ENCODE measurements at places on chromosomes 5 and 9. TPM values are rescaled to one million over a fixed set of nuclear protein-coding genes. Genes with fewer than 3 reads are reported as not detected.

DNA sequence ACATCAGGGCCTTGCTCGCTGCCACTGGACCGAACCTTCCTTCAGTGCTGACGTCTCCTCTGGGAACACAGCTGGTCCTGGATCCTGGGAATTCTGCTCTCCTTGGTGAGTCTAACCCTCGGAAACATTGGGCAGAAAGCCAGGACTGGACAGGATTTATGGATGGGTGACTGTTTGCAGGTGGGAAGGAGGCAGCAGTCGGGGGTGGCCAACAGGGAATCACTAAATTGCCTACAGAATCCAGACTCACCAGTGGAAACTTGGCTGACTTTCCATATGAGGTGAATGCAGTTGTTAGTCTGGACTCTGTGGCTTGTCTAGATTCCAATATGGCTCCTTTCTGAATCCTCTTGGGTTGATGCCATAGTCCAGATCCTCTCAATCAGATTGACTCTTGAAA lies 203.1 kb downstream of the SAXO1 start:
- no peak for DNase-seq

DNA sequence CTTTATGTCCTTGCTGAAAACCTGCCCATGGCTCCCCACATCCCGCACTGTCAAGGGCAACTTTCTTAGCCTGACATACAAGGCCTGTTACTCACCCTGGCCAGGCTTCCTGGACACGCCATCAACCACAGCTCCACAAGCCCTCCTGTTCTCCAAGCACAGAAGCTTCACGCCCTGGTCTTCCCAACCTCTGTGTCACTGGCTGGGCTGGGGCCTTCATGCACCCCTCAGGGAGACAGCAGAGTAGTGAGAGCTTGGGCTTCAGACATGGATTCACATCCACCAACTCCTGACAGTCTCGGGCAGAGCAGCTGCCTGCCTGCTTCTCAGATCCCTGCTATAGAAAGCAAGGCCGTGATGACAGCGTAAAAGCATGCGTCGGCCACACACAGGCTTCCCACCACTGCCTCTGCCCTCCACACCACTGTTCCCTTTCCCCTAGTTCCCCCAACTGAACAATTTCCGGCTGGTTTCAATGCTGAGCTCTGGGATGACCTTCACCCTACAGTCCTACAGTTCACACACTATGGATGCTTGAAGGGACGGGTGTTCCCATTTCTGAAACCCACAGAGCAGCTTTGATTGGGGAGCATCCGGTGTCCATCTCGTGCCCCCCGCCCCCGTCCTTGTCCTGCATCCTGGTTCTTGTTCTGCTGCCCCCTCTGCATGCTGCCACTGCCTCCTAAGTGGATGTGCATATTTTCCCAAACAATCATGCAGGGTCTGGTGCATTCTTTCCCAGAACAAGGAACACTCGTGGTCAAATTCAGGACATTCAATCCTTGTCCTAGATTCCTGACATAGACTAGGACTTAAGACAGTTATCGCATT lies 33.4 kb upstream of the ADAMTS2 start:
- no peak for DNase-seq

GRCh38 chr5:177096162-177097015 lies 9.7 kb downstream of the FGFR4 start:
- DNase-seq = no peak

DNA sequence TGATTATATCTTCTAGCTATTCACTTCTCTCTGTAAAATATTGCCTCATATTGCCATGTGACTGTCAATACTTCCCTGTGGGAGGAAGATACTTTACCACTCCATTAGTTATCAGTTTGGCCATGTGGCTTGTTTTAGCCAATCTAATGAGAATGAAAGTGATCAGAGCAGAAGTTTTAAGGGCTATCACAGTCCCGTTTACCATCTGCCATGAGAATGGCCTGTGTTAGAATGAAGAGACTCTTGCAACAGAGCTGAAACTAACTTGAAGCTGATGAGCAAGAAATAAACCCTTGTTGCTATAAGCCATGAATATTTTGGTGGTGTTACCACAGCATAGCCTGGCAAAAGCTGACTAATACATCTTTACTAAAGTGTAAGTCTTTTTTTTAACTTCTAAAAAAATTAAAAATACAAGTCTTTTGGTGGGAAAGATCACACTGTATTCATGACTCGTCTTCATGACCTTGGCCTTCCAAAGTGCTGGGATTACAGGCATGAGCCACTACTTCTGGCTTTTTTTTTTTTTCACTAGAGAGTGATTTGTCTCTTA lies 68.0 kb upstream of the CTNNA1 start:
- no peak for DNase-seq

GRCh38 chr9:110531776-110532175 lies 47.8 kb downstream of the SVEP1 start:
- DNase-seq = peak; percentile 83

- no peak for DNase-seq
Observed at GRCh38 chr5:170132269-170132975, 26.7 kb downstream of the FOXI1 start.

DNA sequence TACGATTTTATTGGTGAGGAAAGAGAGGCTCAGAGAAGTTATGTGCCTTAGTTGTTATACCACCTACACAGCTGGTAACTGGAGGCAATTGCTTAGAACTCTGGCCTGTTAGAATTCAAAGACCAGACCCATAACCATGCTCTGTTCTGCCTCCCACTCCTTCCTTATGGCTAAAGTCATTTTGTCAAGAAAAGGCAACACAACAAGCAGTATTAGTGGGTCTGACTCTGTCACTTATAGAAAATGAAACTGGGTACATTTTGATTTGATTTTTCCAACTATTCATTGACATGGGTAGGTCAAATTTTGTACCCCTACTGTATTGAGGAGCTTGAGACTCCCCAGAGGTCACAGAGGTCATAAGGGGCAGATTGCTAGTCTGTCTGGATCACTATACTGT lies 44.5 kb upstream of the NR3C1 start:
- DNase-seq = no peak

DNA sequence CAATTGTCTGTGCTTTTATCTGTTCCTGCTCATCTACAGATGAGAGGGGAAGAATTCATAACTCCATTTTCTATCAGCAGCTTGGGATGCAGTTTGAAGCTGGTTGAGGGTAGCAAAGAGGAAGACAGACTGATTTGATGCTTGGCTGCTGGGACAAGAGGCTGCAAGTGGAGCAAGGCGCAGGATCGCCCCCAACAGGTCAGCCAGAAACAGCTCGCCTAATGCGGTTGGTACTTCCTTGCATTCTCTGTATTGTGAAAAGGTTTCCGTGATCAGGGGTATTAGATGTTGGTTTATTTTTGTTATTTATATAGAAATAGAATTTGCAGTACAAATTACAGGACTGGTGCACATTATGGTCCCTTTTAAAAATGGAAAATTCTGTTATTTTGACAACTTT lies 40.6 kb downstream of the ZNF883 start:
- no peak for DNase-seq

DNA sequence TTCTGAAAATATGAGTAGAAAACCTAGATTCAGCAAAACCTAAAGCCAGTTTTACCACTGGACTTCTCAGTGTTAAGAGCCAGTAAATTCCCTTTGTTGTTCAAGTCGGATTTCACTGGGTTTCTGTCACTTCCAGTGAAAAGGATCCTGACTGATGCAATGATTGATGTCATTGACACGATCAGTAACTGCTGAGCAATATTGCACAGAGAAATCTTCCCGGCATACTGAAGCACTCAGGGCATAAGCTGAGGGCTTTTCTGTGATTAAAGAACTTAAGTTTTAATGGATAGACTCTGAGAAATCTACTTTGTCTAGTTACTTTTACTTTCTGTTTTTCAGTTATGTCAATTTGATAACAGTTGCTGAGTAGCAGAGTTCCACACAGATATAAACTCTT lies 61.9 kb downstream of the DENND1A start:
- no peak for DNase-seq

GRCh38 chr5:74540622-74541021 lies 99.9 kb downstream of the ENC1 start:
- no peak for DNase-seq

DNA sequence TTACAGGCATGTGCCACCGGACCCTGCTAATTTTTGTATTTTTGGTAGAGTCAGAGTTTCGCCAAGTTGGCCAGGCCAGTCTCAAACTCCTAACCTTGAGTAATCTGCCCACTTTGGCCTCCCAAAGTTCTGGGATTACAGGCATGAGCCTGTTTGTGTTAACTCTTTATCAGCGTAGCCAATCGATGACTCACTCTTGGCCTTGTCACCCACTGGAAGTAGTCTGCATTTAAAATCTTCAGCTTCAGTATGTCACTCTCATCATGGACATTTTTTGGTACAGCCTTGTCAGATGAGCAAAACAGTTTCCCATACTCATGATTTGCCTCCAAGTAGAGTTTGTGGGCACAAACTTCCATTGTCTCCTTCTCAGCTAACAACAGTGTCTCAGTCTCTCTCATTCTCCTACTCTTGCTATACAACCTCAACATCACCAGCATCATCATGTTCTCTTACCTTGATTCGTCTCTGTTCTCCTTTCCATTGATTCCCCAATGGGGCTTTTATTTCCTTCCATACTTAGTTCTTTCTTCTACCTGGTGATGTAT lies 22.5 kb downstream of the MUSK start:
- DNase-seq = no peak

- DNase-seq = peak; percentile 30
Observed at GRCh38 chr9:85741095-85741874, 469 bp downstream of the AGTPBP1 start.

DNA sequence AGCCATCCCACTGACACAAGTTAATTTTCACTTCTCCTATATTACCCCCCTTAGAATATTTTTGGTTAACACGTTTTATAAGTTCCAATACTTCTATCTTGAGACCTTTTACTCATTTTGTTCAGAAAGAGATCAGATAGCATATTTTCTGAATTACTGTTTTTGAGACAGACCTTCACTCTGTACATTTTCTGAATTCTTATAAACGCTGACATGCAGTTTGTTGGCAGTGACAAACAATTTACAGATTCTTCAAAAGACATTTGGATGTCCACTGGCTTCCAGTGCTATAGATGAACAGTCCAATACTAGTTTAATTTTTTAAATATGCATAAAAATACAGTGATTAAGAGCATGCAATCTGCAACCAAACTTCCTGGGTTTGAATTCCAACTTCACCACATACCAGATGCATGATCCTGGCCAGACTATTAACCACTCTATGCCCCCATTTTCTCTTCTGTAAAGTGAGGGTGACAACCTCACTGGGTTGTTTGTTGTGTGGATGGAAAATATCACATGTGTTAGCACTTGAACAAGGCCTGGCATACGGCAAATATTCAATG lies 142.1 kb downstream of the AGTPBP1 start:
- no peak for DNase-seq

GRCh38 chr5:153974131-153974812 lies 64.4 kb downstream of the FAM114A2 start:
- peak; percentile 44 for DNase-seq

DNA sequence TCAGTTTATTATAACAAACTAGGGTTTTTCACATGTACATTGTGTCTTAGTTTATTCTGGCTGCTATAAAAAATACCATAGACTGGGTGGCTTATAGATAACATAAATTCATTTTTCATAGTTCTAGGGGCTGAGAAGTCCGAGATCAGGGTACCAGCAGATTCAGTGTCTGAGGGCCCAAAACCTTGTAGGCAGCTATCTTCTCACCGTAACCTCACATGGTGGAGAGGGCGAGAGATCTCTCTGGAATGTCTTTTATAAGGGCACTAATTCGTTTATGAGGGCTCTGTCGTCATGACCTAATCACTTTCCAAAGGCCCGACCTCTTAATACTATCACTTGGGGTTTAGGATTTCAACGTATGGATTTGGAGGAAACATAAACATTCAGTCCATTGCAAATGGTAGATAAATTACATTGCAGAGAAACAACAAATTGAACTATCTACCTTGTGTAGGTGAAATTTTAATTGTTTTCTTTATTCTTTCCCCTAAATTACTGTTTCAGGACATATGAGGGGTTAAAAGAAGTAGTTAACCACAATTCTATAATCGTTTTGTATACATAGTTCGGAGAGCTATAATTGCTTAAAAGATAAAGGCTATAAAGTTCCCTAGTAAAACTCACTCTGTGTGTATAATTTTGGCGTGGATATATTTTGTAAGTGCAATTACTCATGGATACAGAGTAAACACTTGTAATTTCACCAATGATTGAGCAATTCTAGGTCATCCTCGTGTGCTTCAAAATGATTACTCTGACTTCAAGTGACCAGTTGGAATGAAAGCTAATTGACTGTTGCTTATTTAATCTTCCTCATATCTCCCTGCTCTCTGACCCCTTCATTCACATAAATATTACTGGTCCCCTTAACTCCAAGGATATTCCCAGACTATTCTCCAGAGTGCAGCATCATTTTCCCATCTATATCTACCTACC lies 247.5 kb upstream of the TMEM161B start:
- DNase-seq = no peak

DNA sequence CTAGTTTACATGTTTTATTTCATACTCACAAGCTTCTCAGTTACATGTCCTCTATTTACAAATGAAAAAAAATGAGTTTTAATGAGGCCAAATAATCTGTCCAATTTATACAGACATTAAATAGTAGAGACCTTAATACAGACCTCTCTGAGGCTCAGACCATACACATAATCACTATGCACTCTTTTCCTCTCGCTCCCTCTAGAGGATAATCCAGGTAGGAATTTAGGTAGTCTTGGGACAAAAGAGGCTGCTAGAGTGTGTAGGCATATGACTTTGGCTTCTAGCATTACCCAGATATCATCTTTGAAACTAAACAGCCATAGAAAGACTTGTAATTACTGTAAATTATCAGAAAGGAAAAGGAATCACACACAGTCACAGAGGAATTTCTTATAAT lies 444.7 kb downstream of the HINT1 start:
- DNase-seq = no peak

- DNase-seq = no peak
Observed at GRCh38 chr5:153551537-153552079, 61.1 kb downstream of the GRIA1 start.

GRCh38 chr5:8057769-8058168 lies 188.8 kb downstream of the MTRR start:
- no peak for DNase-seq

- peak; percentile 45 for DNase-seq
Observed at GRCh38 chr5:139140591-139141071, 57.5 kb downstream of the SIL1 start.

GRCh38 chr9:107789001-107789700 lies 299.6 kb upstream of the KLF4 start:
- DNase-seq = no peak

- DNase-seq = no peak
Observed at GRCh38 chr9:127176631-127177030, 54.2 kb upstream of the ANGPTL2 start.

The SHISAL2B gene
- total RNA-seq = not detected

The THBS4 gene
- 4.9 TPM for total RNA-seq

The SLC34A3 gene
- total RNA-seq = not detected

The PCDHB13 gene
- total RNA-seq = 16.3 TPM

The WDR36 gene
- total RNA-seq = 36.2 TPM

The PANK3 gene
- total RNA-seq = 162 TPM

The AQP3 gene
- total RNA-seq = 1.1 TPM

The PCDHB12 gene
- 18.0 TPM for total RNA-seq
